ENCODE measurements at places on chromosomes 2 and 18. TPM values are rescaled to one million over a fixed set of nuclear protein-coding genes. Genes with fewer than 3 reads are reported as not detected.

DNA sequence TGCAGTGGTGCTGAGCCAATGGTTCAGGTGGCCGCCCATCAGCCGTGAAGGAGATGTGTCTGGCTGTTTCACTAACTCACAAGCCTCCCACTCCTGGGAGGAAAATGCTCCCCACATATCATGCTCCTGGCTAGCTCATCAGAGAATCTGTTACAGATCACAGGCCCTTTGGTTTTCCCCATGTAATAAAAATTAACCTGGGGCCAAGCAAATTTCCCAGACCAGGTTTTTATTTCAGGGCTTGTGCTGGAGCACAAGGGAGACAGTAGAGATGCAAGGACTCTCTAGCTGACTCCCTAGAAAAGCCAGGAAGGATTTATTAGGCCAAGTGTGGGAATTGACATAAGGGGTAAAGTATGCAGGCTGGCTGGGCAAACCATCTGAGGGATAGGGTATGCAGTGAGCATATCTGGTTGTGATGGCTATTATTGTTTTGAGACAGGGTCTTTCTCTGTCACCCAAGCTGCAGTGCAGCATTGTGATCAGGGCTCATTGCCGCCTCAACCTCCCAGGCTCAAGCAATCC lies 40.6 kb upstream of the CCBE1 start:
- DNase-seq = no peak

Gene DUSP19
- polyA plus RNA-seq = not detected

DNA sequence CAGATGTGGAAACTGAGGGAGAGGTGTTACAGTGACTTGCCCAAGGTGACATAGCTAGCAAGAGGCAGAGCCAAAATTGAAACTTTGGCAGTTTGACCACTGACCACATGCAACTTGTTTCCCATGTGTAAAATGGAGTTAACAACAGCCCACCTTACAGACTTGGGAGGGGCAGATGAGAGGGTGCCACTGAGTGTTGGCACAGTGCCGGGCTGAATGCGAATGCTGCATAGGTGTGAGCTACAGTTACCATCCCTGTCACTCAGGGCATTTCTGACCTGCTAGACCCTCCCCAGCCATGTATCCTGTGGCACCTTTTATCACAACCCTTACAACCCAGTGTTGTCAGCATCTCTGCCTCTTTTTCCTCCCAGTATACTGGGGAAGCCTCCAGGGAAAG lies 10.8 kb downstream of the SMARCAL1 start:
- DNase-seq = no peak

Gene MAP3K19
- not detected for polyA plus RNA-seq

DNA sequence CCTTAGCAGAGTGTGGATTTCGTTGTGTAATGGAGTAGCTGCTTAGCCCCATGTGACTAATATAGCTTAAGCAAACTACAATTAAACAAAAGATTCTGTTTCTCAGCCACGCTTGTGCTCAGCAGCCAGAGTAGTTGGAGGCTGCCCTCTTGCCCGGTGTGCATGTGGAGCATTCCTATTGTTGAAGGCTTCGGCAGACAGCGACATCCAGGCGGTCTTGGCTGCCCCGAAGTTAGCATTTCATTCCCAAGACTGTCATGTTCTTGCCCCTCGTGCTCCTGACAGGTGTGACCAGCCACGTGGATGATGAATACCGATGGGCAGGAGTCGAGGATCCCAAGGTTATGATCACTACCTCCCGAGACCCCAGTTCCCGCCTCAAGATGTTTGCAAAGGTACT lies 2.4 kb downstream of the IMP4 start:
- no peak for DNase-seq

DNA sequence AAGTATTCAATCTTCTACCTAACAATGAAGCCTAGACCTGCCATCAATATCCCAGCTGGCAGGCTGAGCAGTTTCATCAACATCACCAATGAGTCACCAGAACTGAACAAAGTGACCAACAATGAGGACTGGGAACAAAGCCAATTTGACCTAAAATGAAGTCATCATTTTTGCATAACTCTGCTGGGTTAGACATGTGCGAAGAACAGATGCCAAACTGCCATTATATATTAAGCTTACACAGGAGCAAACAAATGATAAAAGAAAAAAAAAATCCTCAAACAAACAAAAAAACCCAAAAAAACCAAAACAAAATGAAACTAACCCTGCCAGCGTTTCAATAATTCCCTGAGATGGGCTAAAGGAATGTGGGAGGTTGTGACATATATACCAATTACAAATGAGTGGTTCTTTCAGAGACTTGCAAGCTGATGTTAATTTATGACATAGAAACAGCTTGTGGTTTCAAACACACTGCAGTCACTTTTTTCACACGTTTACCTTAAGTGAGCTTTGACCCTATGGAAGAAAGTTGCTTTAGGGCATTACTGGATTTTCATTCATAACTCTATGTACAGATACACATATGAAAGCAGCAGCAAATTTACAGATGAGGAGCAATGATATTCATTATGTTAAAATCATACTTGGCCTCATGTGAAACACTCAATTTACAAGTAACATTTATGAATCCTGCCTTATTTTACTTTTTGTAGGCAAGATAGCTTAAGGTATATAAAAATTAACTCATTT lies 56.9 kb upstream of the CCDC141 start:
- DNase-seq = peak; percentile 25

DNA sequence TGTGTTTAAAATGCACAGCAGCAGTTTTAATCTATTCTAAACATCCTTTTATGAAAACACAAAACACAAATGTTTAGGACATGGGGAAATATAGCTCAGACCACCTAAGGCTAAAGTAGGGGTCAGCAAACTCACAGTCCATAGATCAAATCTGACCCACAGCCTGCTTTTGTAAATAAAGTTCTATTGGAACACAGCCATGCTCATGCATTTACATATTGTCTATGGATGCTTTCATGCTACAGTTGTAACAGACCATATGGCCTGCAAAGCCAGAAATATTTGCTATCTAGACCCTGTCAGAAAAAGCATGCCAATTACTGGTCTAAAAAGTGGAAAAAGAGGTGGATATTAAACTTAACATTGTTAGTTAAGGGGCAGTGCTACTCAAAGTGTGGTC lies 1105.4 kb upstream of the KLHL29 start:
- DNase-seq = no peak

Gene SCYGR1
- polyA plus RNA-seq = not detected

Gene HJURP
- polyA plus RNA-seq = 13.0 TPM

DNA sequence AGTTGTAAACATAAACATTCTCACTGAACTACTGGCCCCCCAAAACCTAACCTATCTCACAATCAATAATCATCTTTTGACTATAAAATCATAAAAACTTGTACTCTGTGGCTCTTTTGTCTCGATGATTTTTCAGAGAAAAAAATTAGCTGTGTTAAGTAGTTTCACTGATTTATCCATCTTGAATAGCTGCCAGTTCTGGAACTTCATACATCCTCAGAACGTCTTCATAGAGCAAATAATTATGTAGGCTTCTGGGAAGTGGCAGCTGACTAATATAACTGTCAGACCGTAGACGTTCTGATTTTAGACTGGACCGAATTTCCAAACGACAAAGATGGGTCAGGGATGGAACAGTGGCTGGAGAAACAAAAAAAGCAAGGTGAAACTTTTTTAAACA lies 97.3 kb upstream of the CHAC2 start:
- no peak for DNase-seq

Gene LIMS4
- 2.8 TPM for polyA plus RNA-seq

Gene GNLY
- polyA plus RNA-seq = not detected

GRCh38 chr2:28643327-28643726 lies 108.3 kb upstream of the PPP1CB start:
- no peak for DNase-seq

DNA sequence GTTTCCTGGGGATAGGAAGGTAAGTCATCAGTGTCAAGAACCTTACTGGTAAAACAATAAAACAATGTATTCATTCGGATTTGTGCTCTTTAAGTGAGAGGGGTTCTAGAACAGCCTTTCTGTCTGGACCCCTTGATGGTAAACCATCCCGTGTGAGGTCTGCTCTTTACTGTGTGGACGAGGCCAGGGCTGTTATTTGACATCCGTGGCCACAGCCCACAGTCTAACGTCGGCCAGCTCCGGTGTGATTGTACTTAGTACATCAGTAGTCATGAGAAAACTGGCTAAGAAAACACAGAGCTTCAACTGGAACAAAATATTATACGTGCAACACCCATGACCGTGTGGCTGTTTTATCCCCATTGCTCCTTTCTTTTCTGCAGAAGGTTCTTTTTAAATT lies 62.0 kb downstream of the SLC35F5 start:
- no peak for DNase-seq

Gene SERPINB11
- not detected for polyA plus RNA-seq

Gene AFG3L2
- polyA plus RNA-seq = 51.6 TPM

DNA sequence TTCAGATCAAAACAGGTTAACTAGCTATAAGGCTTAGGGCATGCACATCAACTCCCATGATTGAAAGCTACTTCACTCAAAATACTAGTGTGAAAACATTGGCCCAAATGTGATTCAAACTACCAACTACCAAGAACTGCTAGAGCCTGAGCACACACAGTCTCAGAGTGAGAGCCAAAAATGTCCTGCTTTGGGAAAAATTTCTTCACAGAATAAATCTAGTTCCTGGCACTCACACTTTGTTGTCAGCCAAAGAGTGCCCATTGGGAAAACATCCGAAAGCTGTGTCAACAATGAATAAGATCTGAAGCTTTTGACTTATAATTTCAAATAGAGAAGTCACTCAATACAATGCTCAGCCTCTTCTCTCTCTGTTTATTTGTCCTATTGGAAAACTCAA lies 182.7 kb downstream of the LRATD1 start:
- DNase-seq = peak; percentile 38

Gene PPP1R1C
- 1.1 TPM for polyA plus RNA-seq

- DNase-seq = no peak
These were observed 147.2 kb downstream of the ETAA1 start for GRCh38 chr2:67544286-67544685.

Gene GALNT5
- 8.7 TPM for polyA plus RNA-seq

- DNase-seq = no peak
These were observed 105.8 kb upstream of the NCKAP5 start for GRCh38 chr2:133674066-133674432.

Gene FKBP7
- polyA plus RNA-seq = 64.8 TPM

Gene PIK3C3
- 41.9 TPM for polyA plus RNA-seq

DNA sequence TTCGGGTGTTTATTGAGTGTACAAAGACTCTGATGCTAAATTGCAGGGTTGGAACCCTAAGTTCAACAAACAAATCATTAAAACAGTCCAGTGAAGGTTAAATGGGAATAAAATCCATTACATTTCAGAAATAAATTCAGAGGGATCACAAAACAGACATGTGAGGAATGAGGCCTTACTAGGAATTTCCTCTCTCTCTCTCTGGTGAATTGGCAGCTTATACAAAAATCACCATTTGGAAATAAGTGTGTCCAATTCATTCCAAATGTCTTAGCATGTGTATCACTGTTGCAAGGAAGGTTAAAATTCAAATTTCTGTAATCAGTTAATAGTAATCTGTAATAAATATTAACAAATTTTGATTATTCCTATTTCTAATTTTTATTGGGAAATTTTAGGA lies 228.6 kb upstream of the PXDN start:
- DNase-seq = no peak

DNA sequence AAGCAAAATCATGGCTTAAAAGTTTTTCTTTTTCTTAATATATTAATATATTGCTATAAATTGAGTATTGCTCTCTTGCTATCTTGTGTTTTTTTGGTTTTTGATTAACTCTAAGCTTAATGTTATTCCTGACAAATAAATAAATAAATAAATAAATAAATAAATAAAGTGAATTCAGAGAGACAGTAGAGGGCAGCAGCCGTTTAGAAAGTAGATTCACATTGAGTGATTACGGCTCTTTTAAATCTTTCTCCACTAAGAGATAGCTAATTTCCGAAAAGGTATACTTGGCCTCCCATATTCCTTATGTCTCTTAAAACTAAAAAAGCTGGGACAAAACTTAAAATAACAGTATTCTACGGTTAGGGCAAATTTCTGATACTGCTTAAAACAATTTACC lies 34.3 kb downstream of the MSH2 start:
- DNase-seq = peak; percentile 29

DNA sequence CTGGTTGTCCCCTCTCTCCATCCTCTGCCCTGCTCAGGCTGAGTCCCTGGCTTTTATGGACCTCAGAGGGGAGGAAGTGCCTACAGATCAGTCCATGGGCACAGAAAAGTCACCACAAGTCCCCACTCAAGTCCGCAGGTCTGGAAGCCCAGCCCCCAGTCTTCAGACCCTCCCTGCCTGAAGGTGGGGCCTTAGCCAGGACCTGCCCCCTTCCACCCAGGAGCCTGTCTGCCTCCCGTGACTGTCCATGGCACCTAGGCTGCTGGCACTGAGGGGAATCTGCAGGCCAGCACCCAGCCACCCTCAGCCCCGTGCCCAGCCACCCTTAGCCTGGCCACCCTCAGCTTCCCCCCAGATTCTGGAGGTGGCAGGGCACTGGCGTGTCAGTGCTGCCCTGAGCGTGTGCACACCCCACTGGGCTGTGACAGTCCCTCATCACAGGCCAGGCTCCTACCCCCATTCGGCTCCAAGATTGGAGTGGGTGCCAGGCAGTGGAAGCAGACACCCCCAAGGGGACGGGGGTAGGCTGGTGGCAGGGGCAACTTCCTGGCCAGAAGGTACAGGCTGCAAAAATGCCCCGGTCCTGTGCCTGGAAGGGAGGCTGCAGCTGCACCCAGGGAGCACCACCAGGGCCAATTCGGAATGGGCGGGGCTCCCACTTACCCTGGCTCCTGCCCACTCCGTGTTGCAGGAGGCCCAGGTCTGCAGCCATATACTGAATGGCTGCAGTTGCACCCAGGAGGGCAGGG lies 154.7 kb upstream of the RMP24 start:
- DNase-seq = no peak

DNA sequence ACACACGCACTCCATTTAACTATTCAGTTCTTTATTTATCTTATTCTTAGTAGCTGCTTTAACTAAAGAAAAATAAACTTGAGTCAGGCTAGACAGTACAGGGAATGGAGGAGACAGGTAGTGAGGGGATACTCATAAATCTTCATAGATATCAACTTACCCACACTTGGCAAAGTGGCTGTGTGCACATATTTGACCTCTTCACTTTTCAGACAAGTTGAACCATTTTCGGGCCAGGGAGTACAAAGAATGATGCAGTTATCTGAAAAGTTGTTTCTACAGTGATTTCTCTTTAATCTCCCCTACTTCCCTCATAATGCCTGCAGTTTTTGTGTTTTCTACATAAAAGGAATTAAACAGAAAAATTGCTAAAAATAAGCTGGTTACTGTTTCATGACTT lies 307.5 kb downstream of the GULP1 start:
- no peak for DNase-seq

Gene NAT8
- polyA plus RNA-seq = 0.19 TPM

GRCh38 chr2:159875083-159875482 lies 77.1 kb upstream of the CD302 start:
- DNase-seq = no peak

Gene CNRIP1
- 25.5 TPM for polyA plus RNA-seq

Gene CYP27A1
- polyA plus RNA-seq = 10.3 TPM

Gene ANKRD36C
- 34.8 TPM for polyA plus RNA-seq

Gene PNPT1
- 14.7 TPM for polyA plus RNA-seq

Gene NOL4
- polyA plus RNA-seq = 0.23 TPM

DNA sequence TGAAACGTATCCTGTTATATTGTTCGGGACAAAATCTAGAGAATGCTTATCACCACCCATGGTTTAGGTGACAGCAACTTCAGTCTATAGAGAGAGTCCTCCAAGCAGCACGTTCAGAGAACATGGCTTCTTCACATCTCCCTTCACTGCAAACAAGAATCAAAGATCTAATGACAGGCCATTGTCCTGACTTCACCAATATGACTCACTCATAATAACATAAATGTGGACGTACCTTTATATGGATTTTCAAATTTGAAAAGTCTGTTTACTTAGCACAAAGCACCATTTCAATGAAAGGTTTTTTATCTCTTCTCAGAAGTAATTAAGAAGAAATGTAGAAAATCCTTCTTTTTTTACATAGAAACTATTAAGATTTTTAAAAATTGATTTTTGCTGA lies 46.7 kb downstream of the KLF7 start:
- DNase-seq = no peak

Data from muscle of arm (tissue), 14 donors.